ENCODE measurements at places on chromosomes 2 and 18.

- peak; percentile 78 for DNase-seq
Observed at GRCh38 chr18:49898421-49898820, 85.1 kb upstream of the ACAA2 start.

- DNase-seq = no peak
Observed at GRCh38 chr2:6973895-6974545, 56.8 kb downstream of the RNF144A start.

DNA sequence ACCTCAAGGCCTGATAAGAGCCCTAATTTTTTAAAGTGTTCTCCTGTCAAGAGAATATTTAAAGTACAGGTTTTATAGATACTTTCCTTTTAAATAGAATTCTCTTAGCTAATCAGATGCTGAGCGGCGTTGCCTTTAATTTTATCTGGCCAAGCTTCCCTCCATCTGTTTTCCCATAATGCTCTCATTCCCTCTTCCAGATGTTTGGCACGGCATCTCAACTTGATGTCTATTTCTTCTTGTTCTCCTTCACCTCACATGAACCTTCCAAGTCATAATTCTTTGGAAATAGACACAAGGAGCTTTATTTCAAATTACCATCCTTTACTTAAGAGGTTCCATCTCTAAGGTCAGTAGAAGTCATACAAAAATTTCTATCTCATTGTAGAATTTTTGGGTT is 76.1 kb upstream of the CPO start:
- no peak for DNase-seq

GRCh38 chr18:13610555-13611141 is 115.7 kb downstream of the FAM210A start:
- no peak for DNase-seq

DNA sequence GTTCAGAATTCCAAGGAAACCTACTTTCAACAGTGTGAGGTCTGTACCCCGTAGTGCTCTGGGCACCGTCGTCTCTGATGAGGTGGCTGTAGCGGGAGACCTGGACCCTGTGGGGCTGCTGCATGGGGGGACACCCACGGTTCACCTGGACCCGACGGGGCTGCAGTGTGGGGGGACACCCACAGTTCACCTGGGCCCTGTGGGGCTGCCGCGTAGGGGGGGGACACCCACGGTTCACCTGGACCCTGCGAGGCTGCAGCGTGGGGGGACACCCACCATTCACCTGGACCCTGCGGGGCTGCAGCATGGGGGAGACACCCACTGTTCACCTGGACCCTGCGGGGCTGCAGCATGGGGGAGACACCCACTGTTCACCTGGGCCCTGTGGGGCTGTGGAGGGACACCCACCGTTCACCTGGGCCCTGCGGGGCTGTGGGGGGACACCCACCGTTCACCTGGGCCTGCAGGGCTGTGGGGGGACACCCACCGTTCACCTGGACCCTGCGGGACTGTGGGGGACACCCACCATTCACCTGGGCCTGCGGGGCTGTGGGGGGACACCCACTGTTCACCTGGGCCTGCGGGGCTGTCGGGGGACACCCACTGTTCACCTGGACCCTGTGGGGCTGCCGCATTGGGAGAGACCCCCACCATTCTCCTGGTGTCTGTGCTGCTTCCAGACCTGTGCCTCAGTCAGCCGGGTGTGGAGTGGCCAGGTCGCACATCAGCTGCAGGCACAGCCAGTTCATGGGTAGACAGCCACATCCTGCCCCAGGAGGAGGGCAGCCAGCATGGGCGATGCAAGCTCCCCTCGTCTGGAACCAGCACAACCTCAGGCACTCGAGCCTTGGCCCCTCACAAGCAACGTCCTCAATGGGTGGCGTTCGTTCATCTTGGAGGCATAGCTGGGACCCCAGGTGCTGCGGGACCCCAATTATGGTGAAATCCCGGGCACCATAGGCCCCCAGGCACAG is 114.5 kb downstream of the TMEM18 start:
- no peak for DNase-seq

DNA sequence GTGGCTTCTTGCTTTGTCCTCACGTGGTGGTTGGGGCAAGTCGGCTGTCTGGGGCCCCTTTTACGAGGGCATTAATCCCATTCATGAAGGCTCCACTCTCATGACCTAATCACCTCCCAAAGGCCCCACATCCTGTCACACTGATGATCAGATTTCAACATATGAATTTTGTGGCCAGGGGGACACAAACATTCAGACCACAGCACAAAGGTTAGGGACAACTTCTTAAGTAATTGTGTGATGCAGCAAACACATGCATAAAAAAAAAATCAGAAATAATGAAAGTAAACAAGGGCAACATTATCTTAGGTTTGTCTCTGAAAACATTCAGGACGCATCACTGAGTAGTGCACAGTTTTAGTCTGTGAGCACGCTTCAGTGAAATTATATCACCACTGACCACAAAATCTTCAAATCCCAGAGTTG is 54.2 kb upstream of the FRZB start:
- DNase-seq = no peak

DNA sequence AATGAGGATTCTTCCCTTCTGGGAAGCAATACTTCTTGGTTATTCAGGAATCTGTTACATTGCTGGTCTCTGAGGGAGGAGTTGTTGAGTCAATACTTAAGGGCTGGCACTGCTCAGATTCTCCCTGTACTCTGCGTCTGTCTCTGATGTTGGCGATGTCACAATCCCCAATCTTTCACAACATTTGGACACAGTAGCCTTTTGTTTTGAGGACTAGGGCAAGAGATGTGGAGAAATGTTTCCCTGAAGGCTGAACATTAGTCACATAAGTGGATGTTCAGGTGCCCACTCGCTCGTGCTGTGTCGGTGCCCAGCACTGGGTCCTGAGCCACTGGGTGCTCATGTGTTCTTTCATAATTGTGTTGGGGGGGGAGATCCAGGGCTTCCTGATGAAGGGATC is 55.0 kb downstream of the MAPK4 start:
- no peak for DNase-seq

DNA sequence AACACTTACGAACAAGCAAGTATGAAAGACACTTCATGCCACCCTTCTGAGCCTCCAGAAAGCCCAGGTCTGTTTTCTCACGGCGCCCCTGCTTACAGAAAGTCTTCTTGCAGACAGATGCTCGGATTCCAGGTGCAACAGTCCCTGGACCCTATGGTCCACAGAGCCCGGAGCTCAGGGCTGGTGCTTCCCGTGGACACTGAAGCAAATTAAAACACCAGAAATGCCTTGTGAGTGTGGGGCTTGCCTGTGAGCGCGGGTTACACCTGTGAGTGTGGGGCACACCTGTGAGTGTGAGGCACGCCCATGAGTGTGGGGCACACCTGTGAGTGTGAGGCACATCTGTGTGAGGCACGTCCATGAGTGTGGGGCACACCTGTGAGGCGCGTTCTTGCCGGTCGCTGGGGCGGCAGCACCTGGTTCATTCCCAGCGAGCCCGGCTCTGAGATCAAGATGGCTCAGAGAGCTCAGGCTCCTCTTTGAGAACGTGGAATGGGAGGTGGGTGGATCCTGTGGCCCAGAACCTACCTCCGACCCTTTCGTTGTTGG is 205.2 kb upstream of the TPO start:
- DNase-seq = no peak

- DNase-seq = no peak
Observed at GRCh38 chr2:208708486-208708885, 301.9 kb downstream of the PTH2R start.

DNA sequence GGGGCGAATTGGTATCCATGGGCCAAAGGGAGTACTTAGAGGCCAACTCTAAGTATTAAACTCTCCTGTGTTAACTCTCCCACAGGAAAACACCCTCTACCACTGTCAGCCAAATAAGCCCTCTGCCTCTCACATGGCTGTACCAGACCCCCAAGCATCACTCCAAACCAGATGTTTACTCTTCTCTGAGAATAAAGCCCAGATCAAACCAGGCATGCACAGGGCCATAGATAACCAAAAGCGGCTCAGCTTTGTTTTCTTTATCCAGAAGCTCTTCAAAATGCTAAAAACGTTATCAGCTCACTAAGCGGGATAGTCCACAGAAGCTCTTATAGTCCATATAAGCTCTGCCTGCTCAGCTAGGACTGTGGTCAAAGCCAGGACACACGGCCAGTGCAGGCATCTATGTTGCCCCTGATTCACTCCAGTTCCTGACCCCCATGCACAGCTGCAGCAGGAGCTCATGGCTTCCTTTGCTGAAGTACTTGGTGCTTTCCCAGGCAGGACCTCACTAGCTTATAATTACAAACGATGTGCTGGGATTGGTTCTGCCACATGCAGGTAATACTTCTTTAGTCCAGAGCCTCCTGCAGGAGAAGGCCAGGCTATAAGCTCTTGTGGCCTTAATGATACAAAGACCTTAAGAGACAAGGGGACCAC is 21.0 kb upstream of the SEMA4C start:
- DNase-seq = no peak

DNA sequence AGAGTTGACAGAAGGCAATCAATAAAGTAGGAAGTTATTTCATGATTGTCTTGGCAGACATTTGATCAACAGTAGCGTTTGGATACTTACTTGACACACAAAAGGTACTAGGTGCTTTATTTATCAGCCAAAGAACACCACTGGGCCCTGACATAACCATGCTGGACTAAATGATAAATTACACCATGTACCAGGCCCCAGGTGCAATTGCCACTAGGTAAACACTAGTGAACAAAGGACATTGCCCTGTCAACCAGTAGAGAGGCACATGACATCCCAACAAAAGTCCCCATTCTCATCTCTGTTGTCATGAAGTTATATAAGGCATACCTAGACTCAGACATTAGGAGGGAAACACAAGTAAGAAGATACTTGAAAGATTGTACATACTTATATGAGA is 747.2 kb downstream of the SATB2 start:
- no peak for DNase-seq

DNA sequence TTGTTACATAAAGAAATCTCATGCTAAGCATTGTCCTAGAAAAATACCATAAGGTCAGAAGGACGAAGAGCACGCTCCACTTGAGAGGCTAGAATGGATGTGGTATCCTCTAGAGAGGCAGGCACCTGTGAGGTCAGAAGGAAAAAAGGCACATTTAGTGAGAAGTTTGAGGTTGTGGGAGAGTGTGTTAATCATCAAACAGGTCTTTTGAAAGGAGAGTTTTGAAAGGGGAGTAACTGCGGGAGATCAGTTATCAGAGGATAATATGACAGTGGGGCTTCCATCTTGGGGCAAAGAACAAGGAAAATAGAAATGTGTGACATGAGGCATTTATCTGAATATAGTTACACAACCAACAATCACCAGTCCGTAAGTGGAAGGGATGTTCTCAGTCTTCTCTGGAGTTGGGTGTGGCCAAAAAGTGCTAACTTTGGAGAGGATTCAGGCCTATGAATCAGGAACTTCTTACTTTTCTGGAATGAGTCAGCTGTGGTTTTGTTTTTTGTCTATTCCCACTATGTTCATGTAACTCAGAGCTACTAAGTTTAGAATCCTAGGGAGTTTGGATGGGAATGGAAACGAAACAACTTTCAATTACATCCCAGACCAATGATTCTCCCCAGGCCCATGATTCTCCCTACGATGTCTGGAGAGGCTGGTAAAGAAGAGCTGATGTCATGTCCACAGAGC is 451.4 kb upstream of the ST6GAL2 start:
- peak; percentile 74 for DNase-seq

DNA sequence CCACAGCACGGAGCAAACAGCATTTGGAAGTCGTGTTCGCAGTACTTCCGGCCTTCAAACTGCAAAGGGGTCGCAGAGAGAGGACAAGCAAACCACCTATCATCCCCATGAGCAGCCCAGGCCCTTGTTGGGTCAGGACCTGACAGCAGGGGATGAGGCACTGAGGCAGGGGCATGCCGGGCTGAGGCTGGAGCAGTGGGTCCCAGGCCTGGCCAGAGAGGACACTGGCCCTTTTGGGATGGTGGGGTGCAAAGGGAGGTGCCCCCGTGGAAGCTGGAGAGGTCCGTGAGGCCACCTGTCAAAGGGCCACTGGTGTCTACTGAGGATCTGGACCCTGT is 8.9 kb downstream of the GPR17 start:
- DNase-seq = no peak

GRCh38 chr2:74250189-74250631 is 51.8 kb downstream of the MTHFD2 start:
- peak; percentile 33 for DNase-seq

GRCh38 chr2:71498261-71498701 is 44.9 kb downstream of the DYSF start:
- DNase-seq = peak; percentile 92
